ENCODE measurements at places on chromosomes 12 and 14.

- DNase-seq: no peak
Observed at GRCh38 chr14:99786511-99786989, 6.7 kb upstream of the EML1 start.

DNA sequence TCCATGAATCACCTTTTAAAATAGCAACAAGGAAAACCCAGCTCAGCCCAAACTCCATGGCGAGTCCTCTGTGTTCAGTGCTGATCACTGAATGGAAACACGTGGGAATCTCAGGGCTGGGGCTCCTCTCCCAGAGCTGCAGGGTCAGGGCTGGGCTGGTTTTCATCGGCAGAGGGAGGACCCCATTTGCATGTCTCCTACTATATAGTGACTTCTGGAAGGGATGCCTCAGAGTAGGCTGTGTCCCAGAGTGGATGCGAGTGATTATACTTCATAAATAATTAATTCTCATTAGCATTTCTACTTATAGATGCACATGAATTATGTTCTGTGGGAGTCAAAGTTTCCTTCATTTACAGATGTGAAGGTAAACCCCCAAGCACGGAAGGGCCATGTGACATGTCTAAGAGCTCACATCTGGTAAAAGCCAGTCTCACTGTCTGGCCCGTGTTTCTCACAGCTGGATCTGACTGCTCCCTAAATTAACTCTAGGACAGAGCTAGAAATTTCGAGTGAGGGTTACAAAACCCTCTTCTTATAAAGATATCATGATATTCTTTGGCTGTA is 685.0 kb downstream of the TMEM121 start:
- no peak for DNase-seq

- no peak for DNase-seq
Observed at GRCh38 chr12:9724023-9724422, 8.9 kb downstream of the CLECL1 start.

DNA sequence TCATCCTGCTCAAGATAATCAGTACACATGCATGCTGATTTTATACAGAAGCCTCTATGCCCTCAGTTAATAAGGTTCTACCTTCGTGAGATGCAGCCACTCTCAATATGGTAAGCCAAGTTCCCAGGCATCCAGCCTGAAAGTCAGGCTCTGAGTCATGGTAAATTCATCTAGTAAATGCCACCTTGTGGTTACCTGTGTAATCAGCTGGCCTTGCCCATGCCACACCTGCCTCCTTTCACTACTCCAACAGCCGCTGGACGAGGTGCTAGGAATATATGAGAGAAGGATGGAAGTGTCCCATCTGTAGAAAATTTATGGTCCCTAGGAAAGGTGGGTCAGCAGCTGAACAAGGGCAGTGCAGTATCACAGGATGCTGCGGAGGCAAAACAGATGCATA is 207.3 kb downstream of the SSPN start:
- no peak for DNase-seq

GRCh38 chr14:24231263-24232120 is 675 bp downstream of the NEDD8 start:
- DNase-seq: no peak

DNA sequence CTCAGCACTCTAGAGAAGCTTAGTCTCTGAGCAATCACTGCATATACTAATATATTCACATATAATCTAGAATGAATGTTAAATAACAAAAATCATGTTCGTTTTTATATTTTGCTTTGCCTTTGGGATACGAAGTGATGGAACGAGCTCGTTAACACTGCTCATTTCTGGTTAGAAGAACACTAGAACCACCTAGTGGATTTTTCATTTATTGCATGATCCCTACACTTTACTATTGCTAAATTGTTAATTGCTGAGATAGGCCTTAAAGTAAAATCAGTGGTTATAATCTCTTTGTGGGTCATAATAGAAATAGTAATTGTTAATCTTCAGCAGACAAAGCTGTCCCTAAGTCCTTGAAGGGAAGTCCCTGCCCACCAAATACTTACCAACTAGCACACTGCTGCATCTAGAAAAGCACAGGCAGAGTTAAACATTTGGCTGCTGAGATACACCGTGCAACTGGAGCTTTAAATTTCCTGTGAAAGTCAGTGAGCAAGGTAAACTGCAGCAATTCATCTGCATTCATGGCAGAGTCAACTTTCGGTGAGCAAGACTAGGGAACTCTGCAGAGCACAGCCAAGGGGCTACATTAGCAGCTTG is 353.7 kb downstream of the APAF1 start:
- DNase-seq: no peak

DNA sequence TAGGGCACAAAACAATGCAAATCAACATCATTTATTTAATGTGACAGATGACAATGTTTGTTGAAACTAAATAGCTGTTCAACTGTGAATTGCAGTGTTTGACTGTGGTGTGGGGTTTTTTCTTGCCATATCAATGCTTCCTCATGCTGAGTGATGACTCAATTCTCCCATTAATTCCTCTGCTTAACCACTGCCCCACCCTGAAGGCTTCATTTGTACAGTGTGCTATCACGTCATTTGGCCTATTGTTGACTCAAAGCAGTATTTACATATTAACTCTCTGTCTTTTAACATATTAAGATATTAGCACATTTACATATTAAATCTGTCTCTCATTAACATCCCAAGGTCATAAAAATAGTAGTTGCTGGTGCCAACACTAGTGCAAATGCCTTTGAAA is 164.8 kb upstream of the NRXN3 start:
- no peak for DNase-seq

DNA sequence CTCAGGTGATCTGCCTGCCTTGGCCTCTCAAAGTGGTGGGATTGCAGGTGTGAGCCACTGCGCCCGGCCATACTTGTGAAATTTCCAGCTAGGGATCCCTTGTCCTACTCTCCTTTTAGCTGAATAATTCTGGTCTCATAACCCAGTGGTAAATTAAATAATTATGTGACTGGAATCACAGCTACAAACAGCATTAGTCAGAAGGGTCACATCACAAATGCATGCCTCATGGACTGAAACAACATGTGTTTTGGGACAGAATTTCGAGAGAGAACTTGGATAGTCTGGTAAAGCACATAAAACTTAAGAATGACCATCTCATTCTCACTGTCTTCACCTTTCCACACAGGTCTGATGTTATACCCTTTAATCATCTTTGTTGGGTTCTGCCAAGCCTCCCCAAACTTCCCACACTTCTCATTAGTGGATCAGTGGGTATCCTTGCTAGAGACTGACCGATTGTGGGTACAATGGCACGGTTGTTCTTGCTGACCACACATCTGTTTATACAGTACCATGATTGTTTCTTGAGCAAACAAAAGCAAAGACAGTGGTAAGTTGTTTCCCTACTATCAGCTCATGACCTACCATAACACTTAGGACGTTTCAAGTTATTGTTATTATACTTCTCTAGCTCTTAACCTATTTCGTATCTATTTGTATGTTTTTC is 5.1 kb downstream of the GPRC5D start:
- DNase-seq: no peak

DNA sequence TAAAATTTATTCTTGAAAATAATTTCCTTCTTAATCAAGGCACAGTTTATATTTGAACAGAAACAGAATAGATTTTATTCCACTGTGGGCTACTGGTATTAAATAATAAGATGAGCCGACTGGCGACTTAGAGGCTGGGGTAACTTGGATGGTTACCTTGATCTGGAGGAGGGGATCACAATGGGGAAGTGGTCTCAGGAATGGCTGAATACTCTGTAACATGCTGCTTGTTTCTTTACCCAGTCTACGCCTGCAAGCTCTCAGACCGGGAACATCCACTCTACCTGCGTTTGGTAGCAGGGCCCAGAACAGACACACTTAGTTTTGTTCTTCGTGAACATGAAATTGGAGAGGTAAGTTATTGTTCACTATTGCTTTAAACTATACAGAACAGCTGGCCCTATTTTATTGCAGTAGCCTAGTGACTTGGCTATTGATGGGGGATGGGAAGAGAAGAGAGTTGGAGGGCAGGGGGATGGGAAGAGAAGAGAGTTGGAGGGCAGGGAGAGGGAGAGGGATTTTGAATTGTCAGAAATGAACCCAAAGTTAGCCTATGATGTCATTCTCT is 67.9 kb downstream of the GNS start:
- DNase-seq: no peak

GRCh38 chr14:68391311-68392014 is 401.4 kb downstream of the ZFP36L1 start:
- DNase-seq: no peak

DNA sequence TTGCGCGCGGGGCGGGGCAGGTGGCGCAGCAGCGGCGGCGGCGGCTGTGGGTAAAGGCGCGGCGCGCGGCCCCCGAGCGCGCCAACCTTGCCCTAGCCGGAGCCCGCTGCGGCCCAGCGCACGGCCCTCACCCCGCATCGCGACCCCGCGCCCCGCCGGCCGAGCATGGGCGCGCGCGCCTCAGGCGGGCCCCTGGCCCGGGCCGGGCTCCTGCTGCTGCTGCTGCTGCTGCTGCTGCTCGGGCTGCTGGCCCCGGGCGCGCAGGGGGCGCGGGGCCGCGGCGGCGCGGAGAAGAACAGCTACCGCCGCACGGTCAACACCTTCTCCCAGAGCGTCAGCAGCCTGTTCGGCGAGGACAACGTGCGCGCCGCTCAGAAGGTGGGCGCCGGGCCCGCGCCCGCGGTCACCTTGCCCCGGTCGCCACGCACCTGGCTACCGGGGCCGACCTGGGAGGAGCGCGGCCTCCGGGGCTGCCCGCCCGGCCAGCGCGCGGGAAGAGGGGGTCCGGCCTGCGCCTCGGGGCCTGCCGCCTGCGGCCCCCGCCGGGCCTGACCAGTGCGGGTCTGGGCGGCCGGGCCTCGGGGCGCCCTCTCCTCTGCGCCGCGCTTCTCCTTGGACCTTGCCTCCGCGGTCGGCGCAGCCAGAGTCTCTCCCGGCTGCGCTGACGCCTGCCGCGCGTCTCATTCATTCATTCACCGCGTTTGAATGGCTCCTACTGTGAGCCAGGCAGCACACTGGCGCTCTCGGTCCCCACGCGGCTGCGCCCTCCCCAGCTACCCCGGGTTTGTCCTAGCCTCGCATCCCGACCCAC is at the start of gene BRI3BP:
BRI3BP (plus strand) TSS at position 20 of the 811 bp plus-strand sequence; CDS start at position 166, 146 bp downstream.
- no peak for DNase-seq

GRCh38 chr12:80861641-80862378 is 75.9 kb downstream of the LIN7A start:
- DNase-seq: no peak

DNA sequence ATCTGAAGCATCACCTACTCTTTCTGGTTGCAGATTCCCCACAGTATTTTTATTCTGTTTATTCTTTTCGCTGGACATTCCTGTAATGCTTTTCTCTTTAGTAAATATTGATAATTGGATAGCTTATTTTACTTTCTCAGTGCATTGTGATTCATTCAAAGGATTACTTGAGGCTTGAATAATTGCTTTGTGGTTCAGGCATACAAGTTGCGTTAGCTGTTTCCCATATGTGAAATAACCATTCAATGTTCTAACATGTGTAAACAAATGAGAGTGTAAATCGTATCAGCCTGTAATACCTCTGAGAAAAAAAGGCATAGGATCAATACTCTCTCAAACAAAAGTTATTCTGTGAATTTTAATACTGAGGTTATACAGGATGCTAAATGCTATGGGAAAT is 1004.2 kb upstream of the SEL1L start:
- DNase-seq: no peak

DNA sequence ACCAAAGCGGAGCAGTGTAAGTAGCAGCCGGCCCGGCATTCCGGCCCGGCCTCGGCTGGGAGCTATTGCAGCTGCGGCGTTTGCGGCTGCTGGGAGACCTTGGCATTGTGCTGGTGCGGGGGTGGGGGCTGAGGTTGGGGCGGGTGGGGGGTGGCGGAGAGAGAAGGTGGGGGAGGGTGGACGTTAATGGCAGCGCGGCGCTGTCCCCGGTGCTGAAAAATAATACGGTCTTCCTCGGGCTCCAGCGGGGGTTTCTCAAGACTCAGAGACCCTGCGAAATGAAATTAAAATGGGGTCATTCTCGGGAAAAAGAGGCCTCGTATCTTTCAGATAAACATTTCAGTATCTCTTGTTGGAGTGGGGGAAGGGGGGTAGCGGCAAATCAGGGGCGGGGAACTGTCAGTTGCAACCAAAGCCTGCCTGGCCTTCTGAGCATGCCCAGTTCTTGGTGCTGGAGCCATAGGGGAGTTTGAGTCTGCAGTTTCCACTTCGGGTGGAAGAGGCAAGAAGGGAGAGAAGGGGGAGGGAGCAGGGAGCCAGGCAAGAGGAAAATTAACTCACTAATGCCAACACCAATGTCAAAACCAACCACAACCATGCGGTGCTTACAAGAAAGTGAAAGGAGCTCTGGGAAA is 414 bp downstream of the UNC79 start:
- DNase-seq: no peak

- peak; percentile 11 for DNase-seq
Observed at GRCh38 chr12:77847680-77848431, 17.2 kb downstream of the NAV3 start.

GRCh38 chr14:89342049-89342448 is 75.0 kb downstream of the FOXN3 start:
- DNase-seq: no peak

GRCh38 chr12:115609347-115609746 is 668.1 kb downstream of the MED13L start:
- DNase-seq: no peak

DNA sequence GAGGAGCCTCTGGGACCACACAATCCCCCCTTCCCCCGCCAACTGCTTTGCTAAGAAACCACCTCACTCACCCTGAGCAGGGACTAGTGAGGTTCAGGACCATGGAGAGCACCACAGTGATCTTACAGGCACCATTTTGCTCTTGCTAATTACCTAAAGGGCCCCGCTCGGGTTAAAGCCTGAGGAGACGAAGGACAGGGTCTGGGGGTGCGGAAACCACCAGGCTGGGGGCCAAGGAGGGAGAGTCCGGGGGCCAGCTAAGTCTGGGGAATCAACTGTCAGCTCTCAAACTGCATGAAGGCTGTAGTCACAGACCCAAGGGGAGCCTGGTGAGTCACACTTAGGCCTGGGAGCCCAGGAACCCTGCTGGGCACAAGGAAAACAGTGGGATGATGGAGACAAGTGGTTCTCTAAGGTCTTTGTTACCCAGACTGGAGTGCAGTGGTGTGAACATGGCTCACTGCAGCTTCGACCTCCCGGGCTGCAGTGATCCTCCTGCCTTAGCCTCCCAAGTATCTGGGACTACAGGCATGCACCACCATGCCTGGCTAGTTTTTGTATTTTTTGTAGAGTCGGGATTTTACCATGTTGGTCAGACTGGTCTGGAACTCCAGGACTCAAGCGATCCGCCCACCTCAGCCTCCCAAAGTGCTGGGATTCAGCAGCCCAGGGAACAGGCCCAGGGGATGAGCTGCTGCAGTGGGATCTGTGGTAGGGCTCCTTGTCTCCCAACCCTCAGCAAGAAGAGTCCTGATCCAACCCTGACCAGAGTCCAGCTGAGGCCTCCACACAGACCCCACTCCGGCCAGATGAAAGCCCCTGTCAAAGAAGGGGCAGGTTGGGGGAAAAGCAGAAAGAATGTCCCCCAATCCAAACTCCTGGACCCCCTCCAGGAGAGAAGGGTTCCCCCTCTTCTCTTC is 98.8 kb downstream of the CALM1 start:
- DNase-seq: peak; percentile 37

GRCh38 chr14:69501423-69501838 is 16.9 kb downstream of the PLEKHD1 start:
- DNase-seq: no peak

GRCh38 chr14:96962337-96962736 is 165.2 kb downstream of the VRK1 start:
- DNase-seq: no peak

Measured in T1000 (cell line).